ENCODE measurements at places on chromosomes 13 and 19.

GRCh38 chr13:20778311-20778710, 4.5 kb upstream of the EEF1AKMT1 start:
- no peak for DNase-seq

DNA sequence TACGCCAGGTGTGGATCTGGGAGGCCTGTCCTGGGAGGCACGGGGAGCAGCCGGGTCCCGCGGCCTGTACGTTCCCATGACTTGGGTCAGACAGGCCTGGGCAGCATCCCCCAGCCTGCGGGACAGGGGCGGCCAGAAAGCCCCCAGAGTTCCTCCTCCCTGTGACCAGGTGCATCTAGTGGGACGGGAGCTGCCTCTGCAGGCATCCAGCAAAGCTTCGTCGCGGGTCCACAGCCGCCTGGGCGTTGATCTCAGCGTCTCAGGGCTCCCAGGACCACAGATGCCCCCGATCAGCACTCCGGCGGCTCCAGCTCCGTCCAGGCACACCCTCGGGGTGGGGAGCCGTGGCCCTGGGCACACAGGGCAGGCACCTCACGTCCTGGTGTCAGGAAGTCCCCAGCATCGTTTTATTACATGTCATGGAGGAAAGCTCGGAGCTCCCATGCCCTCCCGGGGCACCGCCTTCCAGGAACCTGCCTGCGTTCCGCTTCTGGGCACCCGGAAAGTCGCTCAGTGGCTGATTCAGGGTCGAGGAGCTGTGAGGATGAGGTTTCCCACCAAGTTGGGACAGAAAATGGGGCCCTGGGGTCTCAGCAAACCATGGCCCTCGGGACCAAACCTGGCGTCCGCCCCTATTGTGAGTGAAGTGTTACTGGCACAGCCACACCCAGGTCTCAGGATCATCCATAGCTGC, 1.5 kb upstream of the GZMM start:
- no peak for DNase-seq

- DNase-seq, result peak; percentile 35
Observed at GRCh38 chr19:44777715-44778347, at the start of gene CBLC. Gene CBLC (plus strand): TSS chr19:44777890. CDS start chr19:44777932, 42 bp downstream.

- no peak for DNase-seq
Observed at GRCh38 chr13:35888457-35888883, 242.7 kb downstream of the DCLK1 start.

DNA sequence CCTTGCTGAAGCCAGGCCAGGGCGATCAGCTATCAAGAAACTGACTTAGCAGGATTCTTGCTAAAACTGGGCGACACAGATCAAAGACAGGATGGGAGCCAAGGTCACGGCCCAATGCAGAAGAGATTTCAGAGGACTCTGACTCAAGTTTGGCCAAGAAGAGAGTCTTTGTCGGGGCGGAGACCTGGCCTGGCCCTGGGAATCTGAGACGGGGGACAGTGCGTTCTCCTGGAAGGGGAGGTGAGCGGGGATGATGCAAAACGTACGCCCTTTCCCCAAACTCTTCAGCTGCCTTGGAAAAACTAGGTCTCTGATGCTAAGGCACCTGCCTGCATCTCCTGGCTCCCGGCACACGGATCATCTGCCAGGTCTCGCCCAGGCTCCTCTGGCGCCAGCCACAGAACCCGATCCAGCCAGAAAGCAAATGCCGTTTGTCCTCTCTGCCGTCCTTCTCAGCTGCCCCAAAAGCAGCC, 9.8 kb downstream of the MVB12A start:
- DNase-seq, result no peak

- peak; percentile 34 for DNase-seq
Observed at GRCh38 chr13:84865783-84866221, 933.4 kb downstream of the SLITRK6 start.

- no peak for DNase-seq
Observed at GRCh38 chr19:7915250-7916102, 846 bp downstream of the TGFBR3L start.

DNA sequence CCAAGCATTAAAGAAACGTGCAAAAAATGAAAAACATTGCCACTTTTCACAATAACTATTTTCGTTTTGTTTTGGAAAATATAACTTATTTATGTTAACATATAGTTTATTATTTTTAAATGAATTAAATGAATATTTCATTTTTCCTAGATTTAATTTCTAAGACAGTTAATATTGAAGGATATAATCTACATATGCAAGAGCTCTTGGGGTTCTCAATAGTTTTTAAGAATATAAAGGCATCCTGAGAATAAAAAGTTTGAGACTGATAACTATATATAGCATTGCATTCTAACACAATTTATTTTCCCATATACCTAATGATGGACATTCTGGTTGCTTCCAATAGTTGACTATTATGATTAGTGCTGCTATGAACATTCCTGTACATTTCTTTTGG, 19.9 kb downstream of the ZNF461 start:
- DNase-seq, result no peak

DNA sequence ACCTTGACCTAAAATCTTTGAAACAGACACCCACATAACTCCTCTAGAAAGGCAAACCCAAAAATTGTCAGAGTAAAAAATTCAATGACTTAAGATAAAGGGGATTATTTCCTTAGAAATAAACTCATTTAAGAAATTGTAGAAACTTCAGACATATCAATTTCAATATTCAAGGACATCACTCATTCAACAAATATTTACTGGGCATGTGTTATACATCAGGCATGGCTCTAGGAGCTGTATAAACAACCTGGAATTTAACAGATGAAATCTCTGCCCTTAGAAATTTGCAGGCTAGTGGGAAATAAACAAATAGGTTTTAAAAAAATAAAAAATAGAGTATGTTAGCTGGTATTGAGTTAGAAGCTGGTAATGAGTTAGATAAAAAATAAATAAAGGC, 84.0 kb upstream of the LSM14A start:
- DNase-seq, result no peak

Data from NCI-H2107 (cell line).